Right renal pelvis (tissue), 4 donors: ENCODE measurements at places on chromosomes 7 and 10.

GRCh38 chr10:128081720-128082119 lies 44.5 kb downstream of the MKI67 start:
- DNase-seq = no peak

- DNase-seq = no peak
These were observed 93.9 kb downstream of the ATXN7L1 start for GRCh38 chr7:105782391-105783042.

DNA sequence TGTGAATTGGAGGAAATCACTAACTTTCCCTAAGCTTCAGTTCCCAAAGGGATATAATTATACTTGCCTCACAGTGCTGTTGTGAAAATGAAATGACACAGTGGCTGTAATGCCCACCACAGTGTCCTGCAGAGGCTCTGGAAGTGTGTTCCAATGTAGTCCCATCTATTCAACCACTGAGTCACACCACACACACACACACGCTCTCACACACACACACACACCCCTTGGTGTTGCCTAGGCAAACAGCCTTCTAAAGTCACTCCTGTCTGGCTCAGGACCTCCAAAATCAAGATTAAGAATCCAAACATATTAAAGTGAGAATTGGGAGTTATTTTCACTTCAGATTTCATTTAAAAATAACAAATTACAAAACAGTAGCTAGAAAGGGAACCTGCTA lies 73.3 kb downstream of the NRCAM start:
- no peak for DNase-seq

- DNase-seq = no peak
These were observed 75.4 kb downstream of the ANK3 start for GRCh38 chr10:60314069-60314940.

DNA sequence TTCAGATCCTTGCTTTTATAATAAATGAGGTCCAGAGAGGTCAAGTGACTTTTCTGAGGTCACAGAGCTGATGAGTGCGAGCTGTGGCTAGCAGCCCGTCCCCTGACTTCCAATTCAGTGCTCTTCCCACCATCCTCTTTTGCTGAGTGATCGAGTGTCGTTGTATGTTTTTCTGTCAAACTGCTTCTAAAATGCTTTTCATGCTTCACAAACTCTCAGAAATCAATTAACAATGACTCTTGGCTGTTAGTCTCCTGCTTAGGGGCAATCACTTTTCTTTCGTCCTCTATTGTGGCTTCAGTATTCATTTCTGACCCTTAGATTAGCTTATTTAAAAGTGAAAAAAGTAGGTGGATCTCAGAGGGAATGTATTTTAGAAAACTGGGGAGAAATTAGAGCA lies 423.7 kb downstream of the DPP6 start:
- no peak for DNase-seq

GRCh38 chr7:57343901-57344622 lies 105.9 kb upstream of the ZNF716 start:
- no peak for DNase-seq

- DNase-seq = no peak
These were observed 19.0 kb upstream of the MGMT start for GRCh38 chr10:129448086-129448485.

GRCh38 chr7:128959296-128959695 lies 21.6 kb downstream of the IRF5 start:
- no peak for DNase-seq

DNA sequence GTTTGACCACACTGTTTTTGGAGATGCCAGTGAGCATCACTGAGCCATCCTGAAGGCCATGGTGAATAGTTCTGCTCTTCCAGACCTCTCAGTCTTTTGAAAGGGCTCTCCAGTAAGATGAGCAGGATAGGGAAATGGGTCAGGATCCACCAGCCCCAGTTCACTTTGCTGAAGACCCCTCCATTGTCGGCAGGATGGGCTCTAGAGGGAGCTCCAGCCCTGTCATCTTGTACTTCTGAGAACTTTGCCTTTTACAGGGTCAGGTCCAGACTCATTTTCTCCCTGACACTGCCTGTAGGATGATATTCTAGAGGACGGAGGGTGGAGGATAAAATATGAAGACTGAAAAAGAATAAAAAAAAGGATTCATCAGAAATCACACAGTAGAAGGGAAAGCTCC lies 13.1 kb downstream of the LHFPL3 start:
- peak; percentile 12 for DNase-seq

- no peak for DNase-seq
These were observed 68.1 kb upstream of the GRID1 start for GRCh38 chr10:86434656-86435055.

- DNase-seq = no peak
These were observed 22.7 kb downstream of the GET4 start for GRCh38 chr7:898855-899681.

DNA sequence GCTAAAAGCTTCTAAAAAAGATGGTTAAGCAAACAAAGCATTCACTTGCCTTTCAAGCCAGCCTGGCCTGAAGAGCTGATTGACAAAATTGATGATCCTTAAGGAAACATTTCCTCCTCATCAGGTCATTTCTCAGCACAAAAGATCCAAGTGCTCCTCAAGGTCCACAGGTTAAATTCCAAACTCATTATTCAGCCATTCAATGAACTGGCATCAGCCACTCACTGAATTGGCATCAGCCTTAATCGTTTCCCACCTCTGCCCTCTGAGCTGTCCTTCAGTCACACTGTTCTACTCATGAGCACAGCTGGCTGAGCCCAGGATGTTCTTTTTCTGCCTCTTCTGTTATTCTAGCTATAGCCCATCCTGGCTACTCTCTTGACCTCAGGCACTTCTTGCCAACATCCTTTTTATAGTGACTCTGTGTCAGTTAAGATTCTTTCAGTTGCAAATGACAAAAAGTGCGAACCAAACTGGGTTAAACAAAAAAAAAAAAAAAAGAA lies 147.5 kb downstream of the RAB11FIP2 start:
- no peak for DNase-seq

- no peak for DNase-seq
These were observed 66.3 kb upstream of the LRGUK start for GRCh38 chr7:134060874-134061273.

GRCh38 chr7:80699045-80699638 lies 60.7 kb downstream of the CD36 start:
- peak; percentile 37 for DNase-seq

DNA sequence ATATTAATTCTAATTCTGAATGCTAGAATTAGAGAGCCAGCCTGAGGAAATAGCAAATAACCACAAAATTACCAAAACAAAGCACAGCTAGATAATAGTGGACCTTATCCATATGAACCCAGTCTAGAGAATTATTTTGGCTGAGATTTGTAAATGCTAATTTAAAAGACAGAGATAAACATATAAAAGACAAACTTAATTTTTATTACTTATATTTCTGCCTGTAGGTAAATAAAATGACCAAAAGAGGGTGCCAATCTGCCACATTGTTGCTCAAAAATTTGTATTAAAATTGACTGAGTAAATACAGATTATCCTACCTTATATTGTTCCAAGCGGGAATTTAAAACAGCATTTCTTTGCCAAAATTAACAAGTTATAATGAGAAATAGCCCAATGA lies 20.2 kb downstream of the RTKN2 start:
- no peak for DNase-seq

DNA sequence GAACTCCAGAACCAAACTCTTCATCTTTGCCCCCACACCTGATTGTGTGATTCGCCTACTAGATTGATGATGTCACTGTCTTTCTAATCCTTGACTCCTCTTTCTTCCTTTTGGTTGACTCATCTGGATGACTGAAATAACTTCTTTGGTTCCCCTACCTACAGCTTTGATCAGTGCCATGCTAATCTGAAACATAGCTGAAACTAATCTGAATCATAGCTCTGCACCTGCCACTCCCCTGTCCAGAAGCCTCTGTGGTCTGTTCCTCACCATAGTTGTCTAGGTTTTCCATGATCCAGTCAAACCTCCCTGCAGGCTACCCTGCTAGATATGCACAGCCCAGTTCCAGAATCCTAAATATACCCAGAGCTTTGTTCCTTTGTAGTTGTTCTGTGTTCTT lies 51.9 kb downstream of the ZNF365 start:
- DNase-seq = no peak

DNA sequence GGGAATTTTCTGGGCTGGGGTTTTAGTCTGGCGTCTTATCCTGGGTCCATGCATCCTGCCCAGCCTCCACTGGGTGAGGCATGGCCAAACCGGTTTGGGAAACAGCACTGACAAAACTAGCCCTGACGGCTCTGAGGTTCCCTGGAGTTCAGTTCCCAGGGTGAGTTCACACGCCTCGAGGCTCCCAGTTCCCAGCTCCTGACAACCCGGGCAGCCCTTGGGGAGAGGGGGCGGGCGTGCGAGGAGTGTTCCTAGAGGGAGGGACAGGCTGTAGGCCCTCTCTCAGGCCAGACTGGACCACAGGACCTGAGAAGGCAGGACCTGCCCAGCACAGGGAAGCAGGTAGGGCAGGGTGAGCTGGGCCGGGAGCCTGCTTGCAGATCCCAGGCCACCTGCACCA lies 82.3 kb upstream of the PPIF start:
- DNase-seq = no peak

DNA sequence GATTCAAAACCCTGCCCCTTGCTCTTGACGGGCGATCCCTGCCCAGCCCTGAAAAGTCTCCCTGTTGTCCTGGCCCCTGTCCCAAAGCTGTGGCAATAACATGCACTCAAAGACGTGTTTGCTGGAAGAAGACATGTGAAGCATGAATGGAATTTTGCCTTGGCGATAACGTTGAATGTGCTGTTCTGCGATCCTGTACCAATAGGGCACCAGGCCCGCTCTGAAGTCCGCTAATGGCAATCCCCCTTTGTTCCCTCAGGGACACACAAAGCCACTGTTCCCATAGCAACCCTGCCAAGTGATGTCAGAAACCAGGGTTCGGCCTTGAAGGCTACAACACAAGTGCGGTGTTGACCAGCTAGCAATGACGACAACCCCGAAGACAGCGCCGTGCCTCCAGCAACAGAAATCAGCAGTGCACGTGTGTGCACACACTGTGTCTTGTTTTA lies 284.6 kb downstream of the KLF6 start:
- DNase-seq = no peak

DNA sequence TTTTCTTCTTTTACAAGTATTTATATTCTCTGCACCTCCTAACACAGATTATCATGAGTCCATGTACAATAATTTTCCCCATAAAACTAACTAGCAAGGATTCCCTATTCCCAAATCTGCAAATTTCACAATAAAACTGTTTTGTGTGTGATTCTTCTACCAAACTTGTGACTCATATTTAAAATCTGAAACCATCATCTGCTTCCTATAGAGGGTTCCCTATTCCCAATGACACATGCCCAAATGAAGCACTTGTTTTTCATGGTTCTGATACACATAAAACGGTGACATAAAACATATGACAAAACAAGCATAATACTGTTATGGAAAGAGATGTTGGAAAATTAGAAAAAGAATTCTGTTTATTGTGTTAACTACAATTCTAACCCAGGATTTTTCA lies 657.6 kb downstream of the PARD3 start:
- DNase-seq = no peak

- no peak for DNase-seq
These were observed 48.4 kb upstream of the MGMT start for GRCh38 chr10:129418496-129419225.

- no peak for DNase-seq
These were observed 273.3 kb upstream of the SP4 start for GRCh38 chr7:21154614-21155013.

DNA sequence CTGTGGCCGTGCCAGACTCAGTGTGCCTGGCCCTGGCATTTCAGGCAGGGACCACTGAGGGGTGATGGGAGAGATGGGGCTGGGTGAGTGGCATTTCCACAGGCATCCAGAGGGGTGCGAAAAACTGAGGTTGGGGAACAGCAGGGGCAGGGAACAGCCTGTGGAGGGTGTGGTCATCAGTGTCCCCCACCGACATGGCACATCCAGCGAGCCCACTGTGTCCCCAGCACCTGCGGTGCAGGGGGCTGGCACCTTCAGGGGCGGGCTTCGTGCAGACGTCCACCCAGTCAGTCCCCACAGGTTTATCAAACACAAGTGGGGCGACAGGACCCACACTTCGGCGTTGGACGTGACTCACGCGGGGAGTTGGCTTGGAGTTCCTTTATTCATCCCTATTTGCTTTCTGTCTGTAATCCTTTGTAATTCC lies 14.8 kb downstream of the CUX1 start:
- no peak for DNase-seq

DNA sequence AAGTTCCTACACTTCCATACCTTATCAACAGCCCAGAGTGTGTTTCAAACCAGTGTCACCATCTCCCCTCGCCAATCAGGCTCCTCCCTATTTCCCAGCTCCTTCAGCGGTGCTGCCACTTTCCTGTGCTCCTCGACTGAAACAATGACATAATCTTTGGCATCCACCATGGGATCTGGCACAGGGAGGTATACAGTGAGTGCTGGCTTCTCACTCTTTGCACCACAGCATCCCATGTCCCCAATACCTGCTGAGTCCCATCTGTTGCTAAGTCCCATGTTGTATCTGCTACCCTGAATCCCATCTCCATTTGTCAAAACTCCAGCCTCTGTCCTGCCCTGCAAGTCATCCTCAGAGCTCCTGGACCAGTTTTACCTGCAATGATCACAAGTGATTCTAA lies 15.4 kb downstream of the PAXIP1 start:
- DNase-seq = no peak

DNA sequence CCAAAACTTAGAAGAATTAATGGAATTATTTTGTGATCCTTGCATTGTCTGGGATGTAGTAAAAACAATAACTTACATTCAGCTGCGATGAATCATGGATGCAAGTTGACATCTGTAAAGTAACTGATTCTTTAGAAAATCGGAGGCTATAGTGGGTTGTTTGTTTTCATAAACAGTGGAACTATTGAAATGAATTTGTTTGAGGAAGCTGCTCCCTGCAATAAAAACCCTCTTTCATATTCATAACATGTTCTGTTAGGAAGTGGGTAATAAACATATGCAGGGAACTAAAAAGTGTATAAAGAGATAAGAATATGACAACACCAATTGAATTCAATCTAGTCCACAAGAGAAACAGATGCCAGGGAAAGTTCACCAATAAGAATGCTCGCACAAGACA lies 53.6 kb downstream of the AGMO start:
- no peak for DNase-seq

- no peak for DNase-seq
These were observed 34.3 kb upstream of the PHF14 start for GRCh38 chr7:10939237-10939910.

GRCh38 chr10:16787361-16787791 lies 29.8 kb downstream of the RSU1 start:
- DNase-seq = no peak

- no peak for DNase-seq
These were observed 25.7 kb upstream of the LOXL4 start for GRCh38 chr10:98293550-98294269.
